ENCODE measurements at places on chromosomes 7 and 10.

DNA sequence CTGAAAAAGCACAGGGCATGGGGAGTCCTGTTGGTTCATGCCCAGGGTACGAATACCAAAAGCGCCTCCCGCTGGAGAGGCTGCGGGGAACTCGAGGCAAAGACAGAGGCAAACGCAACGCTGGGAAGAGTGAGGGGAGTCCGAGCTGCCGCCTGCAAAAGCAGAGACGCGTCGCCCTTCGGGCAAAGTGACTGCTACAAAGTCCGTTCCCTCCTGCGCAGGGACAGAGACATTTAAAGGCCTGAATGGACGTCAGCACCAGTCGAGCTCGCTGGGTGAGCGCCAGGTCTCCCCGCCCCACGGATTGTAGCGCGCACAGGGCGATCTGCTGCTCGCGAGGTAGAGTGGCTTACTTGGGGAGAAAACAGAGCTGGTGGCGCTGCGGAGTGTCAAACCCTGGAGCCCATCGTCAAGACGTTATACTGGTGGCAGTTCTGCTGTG lies 732.8 kb downstream of the ZWINT start:
- H3K36me3 ChIP-seq = no peaks in the 10 kb centered on the region
- peaks cover 2% of the 10 kb centered on the region for H3K4me1 ChIP-seq
- DNase-seq = no peak
- H3K27ac ChIP-seq = no peak overlapping the region
- peaks cover 36% of the 10 kb centered on the region for H3K27me3 ChIP-seq

DNA sequence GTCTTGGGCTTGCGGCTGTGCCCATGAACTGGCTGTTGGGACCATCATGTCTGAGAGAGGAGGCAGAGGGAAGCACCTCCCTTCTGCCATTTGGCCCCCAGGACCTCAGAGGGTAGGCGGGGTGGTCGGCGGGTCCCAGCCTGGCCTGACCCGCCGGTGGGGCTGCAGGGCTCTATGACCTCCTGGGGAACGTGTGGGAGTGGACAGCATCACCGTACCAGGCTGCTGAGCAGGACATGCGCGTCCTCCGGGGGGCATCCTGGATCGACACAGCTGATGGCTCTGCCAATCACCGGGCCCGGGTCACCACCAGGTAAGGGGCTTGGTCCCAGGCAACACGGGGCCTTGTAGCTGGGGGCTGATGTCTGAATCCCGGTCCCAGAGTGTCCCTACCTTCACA lies 14.1 kb downstream of the SUMF2 start:
- no peak for DNase-seq
- H3K27ac ChIP-seq = no peak overlapping the region
- no peaks in the 10 kb centered on the region for H3K27me3 ChIP-seq

- H3K27ac ChIP-seq = no peak overlapping the region
- no peak for DNase-seq
These were observed 10.8 kb upstream of the GPNMB start for GRCh38 chr7:23235813-23236221.

- peaks cover 26% of the 10 kb centered on the region for H3K4me1 ChIP-seq
- H3K27ac ChIP-seq = peak overlapping the region; percentile 54
- no peaks in the 10 kb centered on the region for H3K27me3 ChIP-seq
- peaks cover 28% of the 10 kb centered on the region for H3K36me3 ChIP-seq
- DNase-seq = no peak
These were observed 24.5 kb downstream of the XPNPEP1 start for GRCh38 chr10:109898666-109899355.

DNA sequence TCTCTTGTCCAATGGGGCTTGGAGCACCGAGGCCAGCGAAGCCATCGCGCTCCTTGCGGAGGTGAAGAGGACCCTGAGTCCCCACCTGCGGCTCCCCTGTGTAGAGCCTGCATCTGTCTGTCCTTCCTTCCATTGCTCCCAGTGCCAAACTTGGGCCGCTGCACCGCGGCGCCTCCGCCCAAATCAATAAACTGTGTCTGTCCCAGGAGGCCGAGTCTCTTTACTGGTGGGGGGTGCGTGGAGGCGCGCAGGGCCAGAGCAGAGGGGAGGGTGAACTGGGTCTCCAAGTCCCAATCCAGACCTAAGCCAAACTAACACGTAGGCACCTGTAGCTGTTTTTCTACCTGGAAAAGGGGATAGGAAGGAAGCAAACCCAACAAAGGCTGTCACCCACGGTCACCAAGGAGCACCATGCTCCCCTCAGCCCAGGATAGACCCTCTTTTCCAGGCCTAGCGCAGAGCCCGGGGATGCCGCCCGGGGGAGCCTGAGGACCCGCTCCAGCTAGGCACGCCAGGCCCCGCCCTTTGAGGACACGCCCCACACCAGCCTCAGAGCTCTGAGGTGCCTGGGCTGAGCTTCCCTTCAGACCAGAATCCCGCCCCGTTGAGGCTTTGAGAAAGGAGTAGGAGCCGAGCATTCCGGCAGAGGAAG lies 1.2 kb upstream of the CHAT start:
- peaks cover 23% of the 10 kb centered on the region for H3K4me1 ChIP-seq
- peaks cover 84% of the 10 kb centered on the region for H3K27me3 ChIP-seq
- peaks cover 23% of the 10 kb centered on the region for H3K36me3 ChIP-seq
- H3K27ac ChIP-seq = peak overlapping the region; percentile 33

Data from naive B cell (primary cell).